ENCODE measurements at places on chromosomes 16 and 17.
A peak's percentile ranks its signal among the peaks of the same experiment; 100 is the strongest.

GRCh38 chr16:30369938-30370455, 297 bp downstream of the TBC1D10B start:
- no peak for DNase-seq

GRCh38 chr17:73455050-73455687, 143.4 kb upstream of the CDC42EP4 start:
- no peak for DNase-seq

- DNase-seq: no peak
Observed at GRCh38 chr17:60804831-60805230, 127.2 kb downstream of the BCAS3 start.

GRCh38 chr17:76381633-76382350, 2.6 kb upstream of the SPHK1 start:
- DNase-seq: no peak

- no peak for DNase-seq
Observed at GRCh38 chr17:75352079-75352569, 53.4 kb downstream of the GRB2 start.

DNA sequence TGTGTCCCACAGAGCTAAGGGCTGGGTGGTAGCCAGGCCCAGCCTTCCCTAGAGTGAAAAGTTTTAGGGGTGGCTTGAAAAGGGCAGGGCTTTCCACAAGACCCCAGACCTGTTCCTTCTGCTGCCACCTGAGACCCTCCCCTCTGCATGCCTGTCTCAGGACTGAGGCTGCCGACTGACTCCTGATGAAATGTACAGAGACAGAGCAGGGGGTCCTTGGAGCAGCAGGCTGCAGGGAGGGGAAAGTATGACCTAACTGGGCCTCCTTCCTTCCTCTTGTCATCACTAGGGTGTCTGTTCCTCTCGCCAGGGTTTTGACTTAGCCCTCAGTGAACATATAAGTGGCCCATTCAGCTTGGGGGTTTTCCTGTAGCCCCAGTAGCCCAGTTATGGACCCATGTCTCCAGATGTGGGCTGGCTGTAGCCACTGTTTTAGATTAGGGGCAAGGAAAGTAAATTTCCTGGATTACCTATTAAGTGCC, 14.9 kb upstream of the NFATC3 start:
- no peak for DNase-seq

- no peak for DNase-seq
Observed at GRCh38 chr17:65704731-65705130, 143.3 kb upstream of the AXIN2 start.

GRCh38 chr16:337975-338575, 14.4 kb downstream of the AXIN1 start:
- DNase-seq: no peak

DNA sequence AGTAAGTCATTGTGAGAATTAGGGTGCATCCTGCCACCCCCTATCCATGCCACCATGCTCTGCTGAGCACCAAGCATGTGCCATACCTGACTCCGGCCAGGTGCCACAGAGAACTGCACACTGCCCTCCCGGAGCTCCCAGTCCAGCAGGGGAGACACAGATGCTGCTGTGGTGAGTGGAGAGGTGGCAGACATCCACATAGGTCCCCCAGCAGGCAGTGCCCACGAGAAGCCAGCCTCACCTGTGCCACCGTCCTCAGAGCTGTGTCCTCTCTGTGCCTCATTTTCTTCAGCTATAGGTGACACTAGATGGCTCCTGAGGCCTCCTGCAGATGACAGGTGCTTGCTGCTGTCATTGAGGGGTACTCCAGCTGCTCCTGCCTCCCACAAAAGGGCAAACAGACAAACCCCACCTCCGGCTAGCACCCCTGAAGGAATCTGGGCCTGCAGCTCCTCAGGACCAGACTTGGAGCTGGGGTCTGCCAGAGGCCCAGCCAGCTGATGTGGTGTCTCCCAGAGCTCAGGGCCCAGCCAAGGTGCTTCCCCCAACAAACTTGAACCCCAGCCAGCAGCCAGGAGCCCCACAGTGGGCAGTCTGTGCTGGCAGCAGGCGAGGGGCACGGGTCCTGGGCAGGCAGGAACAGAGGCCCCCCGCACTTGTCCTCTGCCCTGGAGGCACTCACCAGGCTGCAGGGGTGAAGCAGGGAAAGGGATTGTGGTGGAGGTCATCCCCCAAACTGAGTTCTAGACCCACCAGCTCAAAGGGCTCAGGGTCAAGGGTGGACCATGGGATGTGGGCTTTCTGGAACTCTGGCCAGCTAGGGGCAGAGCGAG, 17.1 kb downstream of the FOXJ1 start:
- no peak for DNase-seq

DNA sequence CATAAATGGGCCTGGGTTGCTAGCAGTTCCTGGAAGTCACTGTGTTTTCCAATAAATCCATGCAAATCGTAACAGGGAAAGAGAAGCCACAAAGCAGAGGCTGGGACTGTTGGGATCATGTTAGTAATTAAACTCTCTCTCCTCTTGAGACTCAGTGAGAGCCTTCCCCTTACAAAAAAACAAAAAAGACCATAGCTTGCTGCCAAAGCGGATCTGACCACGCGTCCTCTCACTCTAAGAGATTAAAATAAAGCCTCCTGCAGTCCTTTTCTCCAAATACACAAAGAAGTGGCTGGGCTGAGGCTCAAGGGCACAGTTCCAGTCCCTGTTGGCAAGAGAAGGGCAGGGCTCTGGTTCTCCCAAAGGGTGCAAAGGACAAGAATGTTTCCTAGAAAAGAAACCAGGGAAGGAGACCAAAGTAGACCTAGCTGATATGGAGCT, 38.5 kb downstream of the PIGL start:
- DNase-seq: no peak

DNA sequence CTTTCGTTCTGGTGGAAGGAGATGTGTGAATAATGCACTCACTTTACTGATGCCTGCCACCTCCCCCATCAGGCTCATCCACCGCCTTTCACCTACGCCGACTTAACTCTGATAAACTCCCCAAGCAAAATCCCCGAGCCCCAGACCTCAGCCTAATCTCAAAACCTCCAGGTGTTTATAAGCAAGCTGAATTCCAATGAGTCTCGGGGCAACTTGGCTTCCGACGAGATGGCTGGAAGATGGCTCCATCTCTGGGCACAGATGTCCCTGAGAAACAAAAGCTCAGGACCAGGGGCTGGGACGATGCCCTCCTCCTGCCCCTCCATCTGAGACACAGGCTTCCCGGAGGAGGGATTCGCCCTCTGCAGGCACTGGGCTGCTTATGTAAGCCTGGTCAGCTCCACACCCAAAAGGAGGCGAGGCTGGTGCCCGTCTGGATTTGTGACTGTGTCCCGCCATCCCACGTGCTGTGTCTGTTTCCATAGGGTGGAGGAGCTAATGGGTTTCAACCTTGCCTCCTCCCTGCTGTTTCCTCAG, 386.4 kb upstream of the TNRC6C start:
- no peak for DNase-seq

GRCh38 chr16:30054959-30055553, 10.5 kb upstream of the ALDOA start:
- peak; percentile 29 for DNase-seq

DNA sequence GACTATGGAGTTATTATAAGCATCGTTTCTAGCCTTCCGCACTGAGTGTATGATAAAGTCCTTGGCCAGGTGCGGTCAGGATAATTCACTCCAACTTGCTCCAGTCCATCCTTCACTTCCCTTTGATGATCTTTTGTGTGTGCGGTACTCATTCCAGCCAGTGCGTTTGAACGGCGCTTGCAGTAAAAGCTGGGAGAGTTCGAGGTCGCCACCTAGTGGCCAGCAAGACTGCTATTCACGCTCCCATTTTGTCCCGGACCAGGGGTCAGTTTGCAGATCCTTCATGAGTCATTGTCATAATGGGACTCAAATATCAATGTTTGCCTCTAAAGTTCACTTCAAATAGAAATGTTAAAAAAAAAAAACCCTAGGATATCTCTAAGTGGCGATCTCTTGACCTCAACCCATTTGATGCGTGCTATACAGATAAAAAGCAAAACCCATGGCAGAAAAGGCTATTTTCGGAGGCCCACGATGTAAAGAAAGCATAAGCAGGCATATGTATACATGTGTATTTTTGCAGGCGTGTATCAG, 417.1 kb downstream of the TMEM114 start:
- peak; percentile 9 for DNase-seq

Measured in stimulated activated CD4-positive, alpha-beta T cell treated with anti-CD3 and anti-CD28 coated beads, TNF-alpha, amount 100 ng/mL, for 48 hours (primary cell).